ENCODE measurements at places on chromosomes 7 and 10.

DNA sequence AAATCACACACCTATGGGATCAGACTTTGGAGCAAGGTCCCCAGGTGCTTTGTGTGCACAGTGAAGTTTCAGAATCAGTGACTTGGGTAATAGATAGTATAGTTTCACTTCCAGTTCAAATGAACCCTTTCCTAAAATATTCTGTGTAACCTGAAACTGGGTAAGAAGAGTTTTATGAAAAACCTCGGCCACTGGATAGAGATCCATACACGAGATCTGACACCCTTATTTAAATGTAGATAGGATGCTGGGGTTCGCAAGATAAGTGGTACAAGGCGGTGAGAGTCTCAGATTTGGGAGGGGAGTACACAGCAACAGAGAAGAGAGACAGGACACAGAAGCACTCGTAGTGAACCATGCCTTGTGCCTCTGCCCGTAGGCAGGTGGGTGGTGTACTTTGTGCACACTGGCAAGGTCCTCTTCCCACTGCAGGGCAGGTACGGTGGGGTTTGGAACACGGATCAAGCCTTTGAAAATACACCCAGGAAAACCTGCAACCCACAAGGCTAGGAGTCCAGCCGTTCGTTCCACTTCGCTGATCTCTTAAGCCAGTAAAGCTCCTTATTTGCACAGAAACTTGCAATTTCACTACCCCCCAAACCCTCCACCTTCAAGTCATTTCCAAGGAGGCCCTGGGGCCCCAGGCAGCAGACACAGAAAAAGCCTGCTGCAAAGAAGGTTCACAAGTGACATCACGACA, 162.8 kb downstream of the USP6NL start:
- no peak for DNase-seq

- no peak for DNase-seq
Measured at GRCh38 chr7:28739128-28739527, 219.0 kb downstream of the TRIL start.

GRCh38 chr7:18995811-18996426, 121.5 kb downstream of the TWIST1 start:
- DNase-seq = no peak

DNA sequence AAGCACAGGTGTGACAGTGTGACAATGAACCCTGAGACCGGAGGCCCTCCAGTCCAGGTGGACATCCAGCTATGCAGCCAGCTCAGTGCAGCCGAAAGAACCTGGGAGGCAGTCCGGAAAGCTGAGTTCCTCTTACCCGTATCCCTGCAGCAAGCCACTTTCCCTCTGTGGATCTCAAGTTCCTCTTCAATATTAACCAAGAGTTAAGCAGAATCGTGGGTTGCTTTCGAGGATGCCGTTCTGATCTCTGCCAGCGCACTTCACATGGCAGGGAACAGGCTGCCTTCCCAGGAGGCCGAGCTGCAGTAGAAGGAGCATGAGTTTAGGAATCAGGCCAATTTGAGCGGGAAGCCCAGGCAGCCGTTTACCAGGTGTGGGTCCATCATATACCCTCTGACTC, 591.6 kb downstream of the SDK1 start:
- no peak for DNase-seq

GRCh38 chr10:62001898-62002297, 100.4 kb downstream of the ARID5B start:
- DNase-seq = no peak

DNA sequence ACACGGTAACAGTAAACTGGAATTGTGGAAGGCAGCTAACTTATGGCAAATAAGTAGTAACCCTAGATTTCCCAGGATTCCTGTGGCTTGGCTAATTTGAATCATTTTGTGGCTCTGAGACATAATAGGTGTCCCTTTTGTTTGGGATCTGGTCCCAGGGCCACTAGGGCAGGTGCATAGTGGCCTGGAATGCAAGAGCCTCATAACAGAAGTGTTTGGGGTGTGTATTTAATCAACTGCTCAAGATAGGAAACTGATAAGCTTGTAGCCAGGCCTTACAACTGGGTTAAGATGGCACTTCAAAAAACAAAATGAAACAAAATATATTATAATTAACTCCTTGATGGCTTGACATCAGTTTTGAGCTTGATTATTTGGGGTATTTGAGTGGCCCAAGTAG, 541.8 kb downstream of the ETV1 start:
- DNase-seq = no peak

DNA sequence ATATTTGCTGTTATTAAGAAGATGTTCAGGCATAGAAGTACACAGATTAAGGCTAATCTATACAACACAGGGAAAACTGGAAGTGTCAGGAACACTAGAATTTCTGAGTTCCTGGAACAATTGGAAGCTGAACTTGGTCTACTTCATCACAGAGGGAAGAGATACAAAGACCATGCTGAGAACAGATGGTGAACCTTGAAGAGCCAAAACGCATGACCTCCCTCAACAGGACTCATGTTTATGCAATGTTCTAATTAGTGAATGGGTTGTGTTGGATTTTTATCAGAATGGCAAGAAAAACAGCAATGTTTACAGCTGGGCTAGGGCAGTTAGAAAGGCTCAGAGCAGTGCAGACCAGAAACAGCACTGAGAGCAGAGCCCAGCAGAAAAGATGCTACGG, 94.9 kb downstream of the SFMBT2 start:
- DNase-seq = no peak

- DNase-seq = no peak
Measured at GRCh38 chr10:44334621-44335184, 50.2 kb downstream of the CXCL12 start.

All from dermis microvascular lymphatic vessel endothelial cell (primary cell).